Brain (organoid and tissue), 16 donors: ENCODE measurements at places on chromosomes 13 and 19. TPM values are rescaled to one million over a fixed set of nuclear protein-coding genes. Genes with fewer than 3 reads are reported as not detected.

The TNNT1 gene
- 5.7 TPM for polyA plus RNA-seq

The CLEC17A gene
- not detected for polyA plus RNA-seq

GRCh38 chr19:945401-946252, 19.8 kb downstream of the ARID3A start:
- no peak for DNase-seq

GRCh38 chr13:27257233-27257568, 5.8 kb downstream of the RPL21 start:
- no peak for DNase-seq

DNA sequence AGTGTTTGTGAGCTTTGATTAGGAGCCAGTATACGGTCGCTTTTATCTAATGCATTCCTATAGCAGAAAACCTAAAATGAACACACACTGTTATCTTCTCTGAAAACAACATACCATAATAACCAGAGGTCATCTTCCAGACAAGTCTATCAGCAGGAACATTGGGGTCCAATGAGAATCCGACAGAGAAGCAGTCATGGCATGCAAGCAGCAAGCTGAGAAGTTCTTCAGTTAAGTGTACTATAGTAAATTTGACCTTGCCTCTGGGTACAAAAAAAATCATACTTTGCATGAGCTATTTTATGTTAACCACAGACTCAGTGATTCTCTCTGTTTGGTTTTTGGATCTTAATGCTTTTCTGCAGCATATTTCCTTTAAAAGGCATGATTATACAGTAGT, 1505.1 kb downstream of the PCDH9 start:
- peak; percentile 25 for DNase-seq

DNA sequence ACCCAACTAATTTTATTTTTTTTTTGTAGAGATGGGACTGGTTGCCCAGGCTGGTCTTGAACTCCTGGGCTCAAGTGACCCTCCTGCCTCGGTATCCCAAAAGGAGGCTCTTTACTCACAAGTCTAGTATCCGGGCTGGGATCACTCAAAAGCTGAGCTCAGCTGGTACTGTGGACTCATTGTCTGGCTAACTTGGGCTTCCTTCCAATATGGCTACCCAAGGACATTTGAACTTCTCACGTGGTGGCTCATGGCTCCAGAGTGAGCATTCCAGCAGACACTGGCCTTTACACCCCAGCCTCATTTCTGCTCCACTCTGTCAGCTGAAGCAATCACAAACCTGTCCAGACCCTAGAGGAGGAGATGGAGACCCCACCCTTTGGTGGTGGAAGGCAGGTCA, 28.9 kb downstream of the HPN start:
- DNase-seq = no peak

The CGB3 gene
- polyA plus RNA-seq = not detected

The CTU1 gene
- 3.4 TPM for polyA plus RNA-seq

- peak; percentile 4 for DNase-seq
Measured at GRCh38 chr19:8208119-8208921, 850 bp upstream of the CERS4 start.

DNA sequence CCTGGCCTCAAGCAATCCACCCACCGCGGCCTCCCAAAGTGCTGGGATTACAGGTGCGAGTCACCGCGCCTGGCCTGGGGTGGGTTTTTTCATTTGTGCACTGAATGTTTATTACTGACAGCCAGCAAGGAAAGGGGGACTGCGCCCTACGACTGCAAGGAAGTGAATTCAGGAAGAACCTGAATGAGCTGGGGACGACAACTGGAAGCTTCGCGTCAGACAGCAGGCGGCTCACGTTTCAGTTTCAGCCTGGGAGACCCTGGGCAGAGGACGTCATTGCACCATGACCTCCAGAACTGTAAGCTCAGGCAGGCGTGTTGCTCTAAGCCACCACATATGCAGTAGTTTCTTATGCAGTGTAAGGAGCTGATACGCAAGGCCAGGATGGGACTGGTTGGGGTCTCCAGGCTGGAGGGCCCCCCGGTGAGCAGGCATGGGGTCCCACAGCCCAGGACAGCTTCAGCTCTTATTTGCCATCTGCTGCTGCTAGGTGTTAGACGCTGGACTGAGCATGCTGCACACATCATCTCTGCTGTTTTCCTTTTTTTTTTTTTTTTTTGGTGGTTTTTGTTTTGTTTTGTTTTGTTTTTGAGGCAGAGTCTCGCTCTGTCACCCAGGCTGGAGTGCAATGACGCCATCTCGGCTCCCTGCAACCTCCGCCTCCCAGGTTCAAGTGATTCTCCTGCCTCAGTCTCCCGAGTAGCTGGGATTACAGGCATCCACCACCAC, 66.6 kb downstream of the GADD45B start:
- no peak for DNase-seq

DNA sequence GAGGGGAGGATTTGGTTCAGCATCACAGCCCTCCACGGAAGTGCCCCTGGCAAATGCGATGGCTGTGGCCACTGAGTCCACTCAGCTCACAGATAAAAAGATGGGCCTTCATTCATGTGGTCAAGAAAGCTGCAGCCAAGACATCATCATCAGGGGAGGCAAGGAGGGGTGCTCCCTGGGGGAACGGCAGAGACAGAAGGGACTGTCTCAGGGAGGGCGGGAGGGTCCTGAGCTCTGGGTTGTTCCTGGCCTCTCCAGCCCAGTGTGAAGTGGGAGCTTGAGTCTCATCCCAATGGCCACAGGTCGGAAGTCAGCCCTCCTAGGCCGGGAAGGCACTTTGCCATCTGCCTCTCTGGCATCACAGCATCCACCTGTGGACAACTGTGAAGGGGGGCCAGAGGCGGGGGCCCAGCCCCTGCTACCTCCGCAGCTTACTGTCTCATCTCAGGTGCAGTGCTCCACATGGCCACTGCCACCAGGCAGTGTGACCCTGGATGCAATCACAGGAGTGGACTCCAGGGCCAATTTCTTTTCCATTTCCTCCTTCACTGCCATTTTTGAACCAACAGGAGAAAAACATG, 137.8 kb upstream of the SOX1 start:
- DNase-seq = no peak

DNA sequence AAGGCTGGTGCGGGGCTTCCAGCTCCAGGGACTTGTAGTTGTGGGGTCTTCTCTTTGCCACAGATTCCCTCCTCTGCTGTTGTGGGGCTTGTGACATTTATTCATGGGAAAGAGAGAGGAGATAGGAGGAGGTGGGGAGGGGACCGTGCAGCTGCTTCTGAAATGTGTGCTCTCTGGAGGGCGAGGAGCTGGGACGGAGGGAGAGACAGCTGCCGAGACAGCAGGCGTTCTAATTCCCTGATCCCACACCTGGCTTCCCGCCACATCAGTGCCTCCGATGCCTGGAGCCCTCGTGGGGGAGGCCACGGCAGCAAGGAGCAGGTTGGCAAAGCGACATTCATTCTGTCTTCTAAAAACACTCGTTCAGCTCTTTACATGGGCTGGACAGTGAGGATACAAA, 164.4 kb downstream of the USP12 start:
- peak; percentile 66 for DNase-seq

DNA sequence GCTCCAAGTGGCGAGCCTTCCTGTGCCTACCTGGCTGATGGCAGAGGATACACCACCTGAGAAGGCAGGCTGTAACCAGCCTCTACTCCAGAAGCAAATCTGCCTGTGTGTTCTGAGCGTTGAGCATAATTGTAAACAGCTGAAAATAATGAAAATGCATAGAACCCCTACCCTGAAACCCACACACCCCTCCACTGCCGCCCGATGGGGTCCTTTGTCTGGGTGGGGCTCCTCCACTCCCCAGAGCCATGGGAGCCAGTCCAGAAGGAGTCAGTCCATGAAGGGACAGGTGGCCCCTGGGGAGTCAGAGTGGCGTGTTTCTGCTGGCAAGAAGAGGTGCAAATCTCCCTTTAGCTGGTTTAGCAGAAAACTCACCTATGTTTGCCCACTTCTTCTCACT, 8.0 kb upstream of the SOX1 start:
- no peak for DNase-seq

- DNase-seq = no peak
Measured at GRCh38 chr19:18227781-18228271, 1.6 kb upstream of the PDE4C start.

The CRX gene
- not detected for polyA plus RNA-seq

GRCh38 chr13:22103046-22104027, 432.5 kb downstream of the FGF9 start:
- DNase-seq = no peak

DNA sequence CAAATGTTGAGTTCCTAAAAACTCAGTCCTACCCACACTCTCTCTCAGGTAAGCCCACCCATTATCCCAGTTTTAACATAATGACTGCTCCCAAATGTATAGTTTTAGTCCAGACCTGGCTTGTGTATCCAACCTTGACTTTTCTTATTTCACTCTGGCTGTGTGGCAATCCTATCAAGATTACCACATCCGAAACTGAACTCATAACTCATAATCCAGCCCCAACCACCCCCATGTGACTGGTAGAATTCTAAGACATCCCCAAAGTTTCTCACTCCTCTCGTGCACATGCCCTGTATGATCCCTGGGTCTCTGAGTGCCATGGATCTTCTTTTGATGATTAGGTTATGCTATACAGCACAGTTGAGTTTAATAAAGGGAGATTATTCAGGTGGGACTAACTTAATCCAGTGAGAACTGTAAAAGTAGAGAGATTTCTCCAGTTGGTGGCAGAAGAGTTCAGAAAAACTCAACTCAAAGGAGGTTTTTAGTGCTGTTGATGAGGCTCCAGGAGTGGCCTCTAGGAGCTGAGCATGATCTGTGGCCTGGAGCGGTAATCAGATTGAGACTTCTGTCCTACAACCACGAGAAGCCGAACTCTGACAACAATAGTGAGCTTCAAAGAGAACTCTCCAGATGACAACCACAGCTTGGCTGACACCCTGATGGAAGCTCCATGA, 413.4 kb downstream of the ZNF536 start:
- no peak for DNase-seq

DNA sequence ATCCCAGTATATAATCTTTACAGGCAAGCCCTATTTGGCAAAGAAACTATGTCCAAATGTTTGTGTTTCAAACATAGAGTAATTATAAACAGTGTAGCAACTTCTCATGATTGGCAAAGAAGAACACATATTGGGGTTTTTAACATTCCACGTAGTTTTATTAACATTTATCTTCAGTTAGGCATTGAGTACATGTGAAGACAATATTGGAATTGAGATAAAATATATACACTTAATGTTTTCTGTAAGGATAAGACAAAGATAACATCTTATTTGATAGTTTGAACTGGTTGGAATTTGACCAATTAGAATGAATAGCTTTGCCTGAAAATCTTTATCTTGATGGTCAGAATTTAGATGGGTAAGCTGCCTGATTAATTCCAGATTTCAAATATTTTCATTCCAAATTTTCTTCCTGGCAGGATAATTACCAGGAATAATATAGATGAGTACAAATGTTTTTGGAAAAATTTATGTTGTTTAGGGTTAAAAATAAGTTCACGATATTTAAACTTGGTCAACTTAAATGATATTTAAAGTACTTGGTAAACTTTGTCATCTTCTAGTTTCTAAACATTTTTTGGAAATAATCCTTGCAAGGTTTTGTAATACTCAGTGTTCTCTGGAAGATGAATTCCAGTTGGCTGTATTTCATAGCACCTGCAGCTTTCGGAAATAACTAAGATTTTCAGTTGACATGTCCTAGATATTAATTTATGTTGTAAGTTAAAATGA, 536.5 kb upstream of the SPRY2 start:
- DNase-seq = no peak
